ENCODE measurements at places on chromosomes 2 and 18. TPM values are rescaled to one million over a fixed set of nuclear protein-coding genes. Genes with fewer than 3 reads are reported as not detected.

- no peaks in the 10 kb centered on the region for H3K27me3 ChIP-seq
- no peak overlapping the region for H3K27ac ChIP-seq
- DNase-seq, result no peak
Observed at GRCh38 chr2:104774631-104775030, 79.3 kb upstream of the POU3F3 start.

GRCh38 chr2:235053651-235054050 is 101.8 kb downstream of the SH3BP4 start:
- H3K4me1 ChIP-seq, result peaks cover 21% of the 10 kb centered on the region
- no peak overlapping the region for H3K27ac ChIP-seq
- DNase-seq, result no peak
- H3K4me3 ChIP-seq, result no peak overlapping the region

The WDR7 gene
- polyA plus RNA-seq, result 9.0 TPM

The INPP5D gene
- polyA plus RNA-seq, result 12.6 TPM

GRCh38 chr2:130338793-130339345 is 3.8 kb upstream of the IMP4 start:
- no peak for DNase-seq
- peaks cover 13% of the 10 kb centered on the region for H3K4me1 ChIP-seq
- H3K4me3 ChIP-seq, result no peak overlapping the region
- H3K27ac ChIP-seq, result no peak overlapping the region
- H3K27me3 ChIP-seq, result no peaks in the 10 kb centered on the region
- peaks cover 20% of the 10 kb centered on the region for H3K36me3 ChIP-seq

DNA sequence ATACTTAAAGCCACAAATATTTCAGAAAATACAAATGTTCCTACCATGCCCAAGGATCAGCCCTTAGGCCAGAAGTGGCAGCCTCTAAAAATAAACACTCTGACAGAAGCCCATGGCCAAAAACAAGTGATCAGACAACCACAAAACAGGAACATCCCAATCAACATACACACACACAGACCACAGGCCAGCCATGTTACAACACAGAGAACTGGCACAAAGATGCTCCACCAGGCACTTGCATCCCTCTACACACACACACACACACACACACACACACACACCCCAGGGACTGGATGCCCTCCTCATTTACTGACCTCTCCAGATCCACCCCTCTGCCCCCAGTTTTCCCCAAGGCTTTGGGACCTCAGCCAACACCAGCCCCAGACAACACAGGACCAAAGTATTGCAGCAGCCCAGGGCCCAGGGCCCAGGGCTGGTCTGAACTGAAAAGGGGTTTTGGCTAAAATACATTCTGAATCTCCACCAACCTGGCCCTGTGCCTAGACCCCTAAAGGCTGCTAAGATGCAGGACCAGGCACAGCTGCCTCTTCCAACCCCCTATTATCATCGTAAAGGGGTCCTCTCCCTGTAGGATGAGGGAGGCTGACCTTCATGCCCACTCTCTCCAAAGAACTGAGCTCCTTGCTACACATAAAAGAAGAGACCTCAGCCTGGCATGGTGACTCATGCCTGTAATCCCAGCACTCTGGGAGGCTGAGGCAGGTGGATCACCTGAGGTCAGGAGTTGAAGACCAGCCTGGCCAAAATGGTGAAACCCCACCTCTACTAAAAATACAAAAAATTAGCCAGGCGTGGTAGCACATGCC is 151.4 kb downstream of the TNS1 start:
- no peak overlapping the region for H3K27ac ChIP-seq
- peaks cover 13% of the 10 kb centered on the region for H3K4me1 ChIP-seq
- no peak overlapping the region for H3K4me3 ChIP-seq
- H3K36me3 ChIP-seq, result peaks cover 34% of the 10 kb centered on the region

GRCh38 chr2:173124441-173124840 is 48.8 kb downstream of the MAP3K20 start:
- no peak overlapping the region for H3K27ac ChIP-seq
- H3K36me3 ChIP-seq, result peaks cover 6% of the 10 kb centered on the region
- no peaks in the 10 kb centered on the region for H3K4me1 ChIP-seq
- DNase-seq, result no peak

DNA sequence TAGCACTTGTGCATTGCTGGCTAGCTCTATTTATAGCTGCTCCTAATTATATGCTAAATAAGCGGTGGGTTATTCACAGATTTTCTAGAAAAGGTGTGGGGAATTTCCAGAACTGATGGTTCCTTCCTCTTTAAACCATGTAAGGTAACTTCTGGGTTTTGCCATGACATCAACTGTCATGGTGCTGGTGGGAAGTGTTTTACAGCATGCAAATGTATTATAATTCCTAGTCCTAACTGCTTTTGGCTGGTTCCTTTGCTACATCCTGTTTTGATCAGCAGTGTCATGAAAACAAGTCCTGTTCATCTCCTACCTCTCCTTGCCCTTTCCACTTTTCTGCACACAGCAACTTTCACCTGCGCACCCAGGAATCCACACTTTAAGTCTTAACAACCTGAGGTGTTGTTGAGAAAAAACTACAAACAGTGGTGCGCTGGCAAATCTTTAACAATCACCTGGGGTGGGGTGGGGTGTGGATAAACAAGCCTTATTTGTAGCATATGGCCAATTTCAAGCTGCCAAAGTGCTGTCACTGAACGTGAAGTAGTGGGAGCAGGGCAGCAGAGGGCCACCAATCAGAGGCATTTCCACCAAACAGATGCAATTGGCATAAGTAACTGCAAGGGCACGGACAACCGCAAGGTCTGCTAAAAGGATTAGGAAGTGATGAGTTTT is 33.4 kb upstream of the SKOR2 start:
- no peaks in the 10 kb centered on the region for H3K36me3 ChIP-seq
- no peak overlapping the region for H3K27ac ChIP-seq
- peaks cover 3% of the 10 kb centered on the region for H3K27me3 ChIP-seq

DNA sequence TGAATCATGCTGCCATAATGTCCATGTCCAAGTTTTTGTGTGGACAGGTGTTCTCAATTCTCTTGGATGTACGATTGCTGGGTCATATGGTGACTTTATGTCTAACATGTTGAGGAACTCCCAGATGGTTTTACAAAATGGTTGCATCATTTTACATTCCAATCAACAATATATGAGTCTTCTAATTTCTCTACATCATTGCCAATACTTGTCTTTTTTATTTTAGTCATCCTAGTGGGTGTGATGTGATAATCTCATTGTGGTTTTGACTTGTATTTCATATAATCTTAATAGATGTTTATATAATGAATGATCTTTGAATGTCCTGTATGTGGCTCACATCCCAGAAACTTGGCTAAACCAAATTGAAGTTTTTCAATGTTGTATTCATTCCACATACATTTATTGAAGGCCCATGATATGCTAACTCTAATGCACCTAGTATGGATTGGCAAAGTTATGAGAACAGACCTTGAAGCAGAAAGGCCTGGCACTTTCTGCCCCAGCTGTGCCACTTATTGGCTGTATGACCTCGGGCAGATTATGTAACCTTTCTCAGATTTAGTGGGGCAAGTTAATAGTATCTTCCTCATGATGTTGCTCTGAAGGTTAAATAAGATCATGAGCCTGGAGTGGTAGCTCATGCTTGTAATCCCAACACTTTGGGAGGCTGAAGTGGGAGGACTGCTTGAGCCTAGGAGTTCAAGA is 205.4 kb downstream of the RAB3GAP1 start:
- no peak for DNase-seq
- no peaks in the 10 kb centered on the region for H3K4me1 ChIP-seq
- no peak overlapping the region for H3K4me3 ChIP-seq
- no peak overlapping the region for H3K27ac ChIP-seq
- H3K27me3 ChIP-seq, result no peaks in the 10 kb centered on the region

GRCh38 chr2:42812899-42813479 is 20.6 kb upstream of the HAAO start:
- DNase-seq, result no peak
- H3K36me3 ChIP-seq, result no peaks in the 10 kb centered on the region
- no peak overlapping the region for H3K4me3 ChIP-seq
- H3K27me3 ChIP-seq, result no peaks in the 10 kb centered on the region

The MYOM1 gene
- 8.7 TPM for polyA plus RNA-seq

DNA sequence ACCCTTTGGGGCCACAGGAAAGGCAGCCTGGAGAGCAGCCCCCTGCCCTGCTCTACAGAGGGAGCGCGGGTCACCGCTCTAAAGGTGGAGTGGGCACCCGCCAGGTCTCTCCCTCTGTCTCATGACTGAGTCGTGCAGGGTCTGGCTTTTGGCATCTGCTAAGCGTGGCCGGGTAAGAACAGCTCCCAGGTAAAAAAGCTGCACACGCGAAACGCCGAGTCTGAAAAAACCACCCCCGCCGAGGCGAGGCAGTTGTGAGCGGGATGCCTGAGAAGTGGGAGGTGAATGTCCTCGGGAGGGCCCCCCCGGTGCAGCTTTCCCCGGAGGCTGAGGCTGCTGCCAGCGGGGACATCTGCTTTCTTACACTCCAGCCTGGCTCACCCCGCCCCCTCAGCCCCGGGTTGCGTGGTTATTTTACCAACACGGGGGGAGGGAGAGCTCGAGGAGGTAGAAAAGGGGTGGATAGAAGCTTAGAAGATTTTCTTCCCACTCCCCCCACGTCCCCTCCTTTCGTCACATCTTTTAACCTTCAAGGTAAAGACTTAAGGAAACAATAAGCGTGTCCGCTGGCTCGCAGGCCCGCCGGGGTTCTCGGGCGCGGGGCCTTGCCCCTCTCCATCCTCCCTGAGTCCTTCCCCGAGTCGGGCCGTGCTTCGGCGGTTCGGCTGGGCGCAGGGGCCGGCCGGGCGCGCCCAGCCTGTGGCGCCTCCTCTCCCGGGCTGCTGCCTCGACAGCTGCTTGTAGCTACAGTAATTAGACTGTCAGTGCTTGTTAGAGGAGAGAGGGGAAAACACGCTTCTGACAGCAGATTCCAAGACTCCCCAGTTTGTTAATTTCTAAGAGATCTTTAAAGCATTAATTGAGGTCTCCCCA is 70.6 kb upstream of the PSMD14 start:
- H3K4me3 ChIP-seq, result peak overlapping the region; percentile 56
- H3K4me1 ChIP-seq, result peaks cover 2% of the 10 kb centered on the region
- peaks cover 2% of the 10 kb centered on the region for H3K36me3 ChIP-seq
- peak; percentile 51 for DNase-seq

DNA sequence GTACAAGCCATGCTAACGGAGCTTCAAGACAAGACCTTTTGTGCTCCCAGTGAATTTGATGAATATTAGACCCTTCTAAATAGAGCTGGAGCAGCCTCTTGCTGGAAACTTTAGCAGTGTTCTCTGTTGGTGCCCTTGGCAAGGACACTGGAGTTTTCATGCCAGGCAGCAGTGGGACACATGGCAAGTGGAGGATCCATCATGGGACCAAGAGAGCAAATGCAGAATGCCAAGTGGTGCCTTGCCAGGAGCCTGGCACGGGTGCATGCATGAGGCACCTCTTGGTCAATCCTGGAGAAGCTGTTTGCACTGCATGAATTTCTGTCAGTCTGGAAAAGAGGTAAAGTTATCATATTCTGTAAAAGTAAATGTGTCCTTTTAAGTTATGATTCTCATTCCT is 59.1 kb downstream of the NETO1 start:
- H3K27me3 ChIP-seq, result no peaks in the 10 kb centered on the region
- H3K4me1 ChIP-seq, result no peaks in the 10 kb centered on the region
- no peaks in the 10 kb centered on the region for H3K36me3 ChIP-seq
- H3K4me3 ChIP-seq, result no peak overlapping the region

DNA sequence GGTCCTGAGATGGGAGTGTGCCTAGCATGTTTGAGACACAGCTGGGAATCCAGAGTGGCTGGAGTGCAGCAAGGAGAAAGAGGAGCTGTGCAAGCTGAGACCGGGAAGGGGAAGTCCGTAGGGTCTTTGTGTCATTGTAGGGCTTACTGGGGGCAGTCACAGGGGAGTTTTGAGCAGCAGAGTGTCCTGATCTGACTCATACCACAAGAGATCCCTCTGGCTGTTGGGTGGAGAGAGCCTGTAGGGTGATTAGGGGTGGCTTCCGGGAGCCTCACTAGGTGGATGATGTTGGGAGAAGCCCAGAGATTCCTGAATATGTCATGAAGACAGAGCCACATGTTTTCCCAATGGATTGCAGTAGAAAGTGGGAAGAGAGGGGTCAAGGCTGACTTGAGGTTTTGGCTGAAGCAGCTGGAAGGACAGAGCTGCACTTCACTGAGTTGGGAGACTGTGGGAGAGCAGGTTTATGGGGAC is 30.9 kb downstream of the FHOD3 start:
- H3K36me3 ChIP-seq, result no peaks in the 10 kb centered on the region
- no peak overlapping the region for H3K27ac ChIP-seq
- DNase-seq, result no peak
- no peak overlapping the region for H3K4me3 ChIP-seq
- H3K27me3 ChIP-seq, result no peaks in the 10 kb centered on the region

The PROM2 gene
- 2.0 TPM for polyA plus RNA-seq

DNA sequence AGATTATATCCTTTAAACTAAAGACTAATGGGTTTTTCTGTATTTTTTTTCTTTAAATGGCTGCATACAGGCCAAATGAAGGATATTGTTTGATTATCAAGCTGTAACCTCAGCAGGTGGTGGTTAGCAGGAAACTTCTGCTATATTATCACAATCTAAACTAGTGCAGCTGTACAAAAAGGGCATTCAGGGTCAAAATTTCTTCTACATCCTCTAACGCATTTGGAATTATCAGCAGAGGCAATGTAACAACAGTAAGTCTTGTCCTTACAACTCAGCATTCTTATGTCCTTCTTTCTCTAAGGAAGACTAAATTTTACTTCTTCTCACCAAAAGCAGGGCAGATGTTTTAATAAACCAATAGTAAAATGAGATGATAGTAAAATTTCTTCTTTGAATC is 135.8 kb upstream of the FN1 start:
- H3K36me3 ChIP-seq, result no peaks in the 10 kb centered on the region
- no peak for DNase-seq
- no peaks in the 10 kb centered on the region for H3K4me1 ChIP-seq
- H3K27ac ChIP-seq, result no peak overlapping the region

The CYP27A1 gene
- 109 TPM for polyA plus RNA-seq

- no peak overlapping the region for H3K27ac ChIP-seq
- DNase-seq, result no peak
- H3K4me1 ChIP-seq, result no peaks in the 10 kb centered on the region
- H3K4me3 ChIP-seq, result no peak overlapping the region
- H3K36me3 ChIP-seq, result no peaks in the 10 kb centered on the region
- H3K27me3 ChIP-seq, result no peaks in the 10 kb centered on the region
Observed at GRCh38 chr2:136492901-136493300, 272.4 kb upstream of the THSD7B start.

The CROCC2 gene
- polyA plus RNA-seq, result 0.09 TPM

DNA sequence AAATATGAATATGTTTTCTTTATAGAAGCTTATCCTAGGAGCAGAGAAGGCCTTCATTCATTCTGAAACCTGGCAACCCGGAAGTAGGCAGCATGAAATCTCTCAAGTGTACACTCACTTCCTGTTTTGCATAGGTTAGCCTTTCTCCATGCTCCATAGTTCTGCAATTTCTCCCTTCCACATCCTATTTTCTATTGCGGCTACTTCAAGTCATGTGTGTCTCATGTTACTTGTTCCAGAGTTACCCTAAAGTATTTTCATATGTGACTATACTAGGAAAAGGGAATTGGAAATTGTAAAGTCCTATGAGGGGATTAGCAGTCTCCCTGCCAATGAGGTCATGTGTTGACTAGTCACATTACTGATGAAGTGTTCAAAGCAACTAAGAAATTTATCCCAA is 320.6 kb downstream of the NCKAP5 start:
- no peak overlapping the region for H3K4me3 ChIP-seq
- H3K27ac ChIP-seq, result no peak overlapping the region
- no peaks in the 10 kb centered on the region for H3K27me3 ChIP-seq
- H3K4me1 ChIP-seq, result no peaks in the 10 kb centered on the region
- no peak for DNase-seq
- H3K36me3 ChIP-seq, result no peaks in the 10 kb centered on the region

The SPHKAP gene
- polyA plus RNA-seq, result 0.16 TPM

Measured in large intestine (tissue), 12 donors.